CMK (cell line): ENCODE measurements at places on chromosomes 1 and 21.

DNA sequence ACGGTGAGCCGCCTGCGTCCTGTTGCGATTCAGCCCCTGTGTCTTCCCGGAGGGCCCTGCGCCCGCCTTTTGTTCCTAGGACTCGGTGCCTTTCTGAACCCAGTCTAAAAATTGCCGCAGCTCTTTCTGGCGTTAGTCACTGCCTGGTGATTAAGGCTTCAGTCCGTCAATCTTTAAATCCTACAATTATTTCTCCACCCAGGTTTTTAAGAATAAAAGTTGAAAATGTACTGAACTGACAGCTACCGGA lies 16.2 kb upstream of the PDXK start:
- no peak for DNase-seq

GRCh38 chr1:62924983-62925790 lies 141.3 kb downstream of the ATG4C start:
- DNase-seq = no peak

DNA sequence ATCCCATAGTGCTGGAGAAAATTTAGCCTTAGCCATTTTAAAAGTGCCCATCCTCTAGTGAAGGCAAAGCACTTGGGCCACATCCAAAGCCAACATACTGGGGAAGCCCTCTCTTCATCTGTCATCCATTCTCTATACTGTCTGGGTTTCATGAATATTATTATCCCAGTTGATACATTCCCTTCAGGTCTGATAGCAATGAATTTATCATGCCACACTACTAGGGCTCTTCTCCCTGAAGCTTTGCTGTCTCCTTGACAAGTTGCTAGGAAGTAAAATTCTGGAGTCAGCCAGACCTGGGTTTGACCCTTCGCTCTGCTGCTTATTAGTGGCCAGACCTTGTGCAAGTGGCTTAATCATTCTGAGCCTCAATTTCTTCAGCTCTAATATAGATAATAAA lies 1041.4 kb upstream of the ADGRL2 start:
- DNase-seq = no peak

DNA sequence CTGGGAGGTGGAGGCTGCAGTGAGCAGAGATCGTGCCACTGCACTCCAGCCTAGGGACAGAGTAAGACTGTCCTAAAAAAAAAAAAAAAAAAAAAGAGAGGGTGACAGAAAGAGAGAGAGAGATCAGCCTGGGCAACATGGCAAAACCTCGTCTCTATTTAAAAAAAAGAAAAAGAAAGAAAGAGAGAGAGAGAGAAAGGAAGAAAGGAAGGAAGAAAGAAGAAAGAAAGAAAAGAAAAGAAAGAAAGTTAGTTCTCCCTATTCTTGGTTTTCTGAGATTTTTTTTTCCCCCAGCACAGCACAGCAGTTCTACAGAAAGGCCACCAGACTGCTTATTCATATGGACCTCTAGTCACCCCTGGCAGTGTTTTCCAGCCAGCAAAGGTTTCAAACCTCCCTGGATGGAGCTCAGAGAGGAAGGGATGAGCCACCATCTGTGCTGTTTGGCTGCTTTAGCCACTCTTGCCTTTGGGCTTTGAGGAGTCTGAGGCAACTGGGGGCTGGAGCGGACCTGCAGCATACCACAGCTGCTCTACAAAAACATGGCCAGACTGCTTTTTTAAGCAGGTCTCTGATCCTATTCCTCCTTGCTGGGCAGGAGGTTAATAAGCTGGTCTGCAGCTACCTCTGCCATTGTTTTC lies 10.6 kb downstream of the S100A6 start:
- DNase-seq = no peak

- no peak for DNase-seq
Observed at GRCh38 chr1:59673573-59674450, 140.9 kb upstream of the HOOK1 start.

GRCh38 chr1:224357626-224358124 lies 996 bp downstream of the CNIH4 start:
- DNase-seq = no peak

DNA sequence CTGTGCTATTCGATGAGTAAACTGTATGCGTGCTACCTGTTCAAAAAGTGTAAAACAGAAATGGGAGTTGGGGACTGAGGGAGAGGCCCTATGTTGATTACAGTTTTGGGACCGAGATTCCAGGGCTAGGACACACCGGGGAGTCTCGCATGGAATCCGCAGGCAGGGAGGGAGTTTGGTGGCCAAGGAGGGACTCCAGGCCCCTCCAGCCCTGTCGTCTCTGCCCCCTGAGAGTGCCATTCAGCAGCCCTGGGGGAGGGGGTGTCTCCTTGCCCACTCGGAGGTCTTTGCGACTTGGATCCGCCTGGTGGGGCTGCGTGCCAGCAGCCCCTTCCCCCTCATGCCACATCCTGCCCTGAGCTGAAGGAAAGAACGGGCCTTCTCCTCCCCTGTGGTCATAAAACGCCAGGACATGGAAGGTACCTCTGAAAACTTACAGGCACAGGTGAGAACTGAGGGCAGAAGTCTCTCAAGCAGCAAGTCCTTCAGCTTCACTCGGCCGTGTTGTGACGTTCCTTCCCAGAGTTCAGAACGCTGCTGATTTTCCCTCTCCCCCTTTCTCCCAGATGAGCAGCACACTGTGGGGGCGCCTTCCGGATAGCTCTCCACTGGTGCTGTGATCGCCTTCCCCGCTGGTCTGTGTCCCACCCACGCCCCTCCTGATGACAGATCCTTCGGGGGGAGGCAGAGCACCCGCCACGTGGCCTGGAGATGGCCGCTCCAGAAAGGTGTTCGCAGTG lies 141.4 kb downstream of the PEX14 start:
- no peak for DNase-seq

DNA sequence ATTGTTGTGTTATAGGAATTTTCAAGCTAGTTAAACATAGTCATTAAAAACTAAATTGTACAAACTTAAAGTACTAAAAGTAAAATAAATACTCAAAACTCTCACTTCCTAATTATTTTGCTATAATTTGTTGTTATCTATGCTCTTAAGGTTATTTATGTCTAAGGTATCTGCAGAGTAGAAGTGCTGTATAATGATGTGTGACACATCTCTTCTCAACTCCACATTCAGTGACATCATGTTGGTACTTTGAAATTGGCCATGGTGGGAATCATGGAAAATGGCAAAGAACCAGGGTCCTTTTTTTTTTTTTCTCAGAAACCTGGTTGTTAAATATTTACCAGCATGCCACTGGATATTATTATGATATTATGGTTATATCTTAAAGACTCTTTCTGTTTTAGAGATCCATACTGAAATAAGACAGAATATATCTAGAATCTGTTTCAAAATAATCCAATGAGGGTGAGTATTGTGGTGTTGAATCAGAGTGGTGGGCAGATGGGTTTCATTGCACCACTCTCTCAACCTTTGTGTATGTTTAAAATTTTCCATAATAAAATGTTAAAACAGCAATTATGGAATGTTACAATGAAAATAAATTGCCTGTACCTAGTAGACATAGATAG lies 22.4 kb downstream of the LRRC8B start:
- no peak for DNase-seq

DNA sequence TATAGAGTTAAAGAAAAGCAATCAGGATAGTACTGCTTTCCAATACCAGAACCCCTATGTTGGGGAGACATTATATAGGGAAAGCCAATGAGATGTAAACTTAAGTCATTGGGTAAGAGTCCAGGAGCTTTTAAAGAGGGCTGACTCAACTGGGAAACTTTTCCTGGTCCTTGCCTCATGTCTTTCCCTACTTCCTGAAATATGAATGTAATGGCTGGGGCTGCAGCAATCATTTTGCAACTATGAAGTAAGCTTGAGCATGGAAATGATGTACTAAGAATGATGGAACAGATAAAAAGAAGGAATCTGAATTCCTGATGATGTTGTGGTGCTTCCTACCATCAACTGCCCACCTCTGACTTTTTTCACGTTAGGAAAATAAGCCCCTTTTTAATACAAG lies 55.7 kb downstream of the WDR3 start:
- DNase-seq = no peak

- DNase-seq = no peak
Observed at GRCh38 chr1:17190010-17190995, 14.6 kb upstream of the PADI1 start.

DNA sequence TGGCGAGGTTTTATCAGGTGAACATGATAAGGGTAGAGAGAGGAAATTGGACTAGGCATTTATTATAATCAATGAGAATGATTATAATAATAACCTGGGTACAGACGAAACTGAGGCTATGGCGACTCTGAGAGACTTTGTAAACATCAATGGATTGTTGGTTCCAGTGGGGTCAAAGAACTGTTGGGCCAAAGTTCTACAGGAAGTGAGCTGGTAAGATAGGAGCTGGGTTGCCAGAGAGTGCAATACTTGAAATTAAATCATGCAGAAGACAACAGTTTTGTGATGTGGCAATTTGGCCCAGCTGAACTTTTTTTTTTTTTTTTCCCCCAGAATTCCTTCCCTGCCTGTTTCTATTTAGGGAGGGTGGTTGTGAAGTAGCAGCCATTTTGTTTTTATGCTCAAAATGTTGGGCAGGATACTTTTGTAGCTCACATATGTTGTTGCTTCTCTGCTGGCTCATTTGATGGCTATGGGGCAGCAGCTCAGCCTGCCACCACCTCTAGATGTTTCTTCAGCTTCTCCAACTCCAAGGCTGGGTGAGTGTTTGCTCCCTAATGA lies 286.5 kb upstream of the B3GALT2 start:
- no peak for DNase-seq

DNA sequence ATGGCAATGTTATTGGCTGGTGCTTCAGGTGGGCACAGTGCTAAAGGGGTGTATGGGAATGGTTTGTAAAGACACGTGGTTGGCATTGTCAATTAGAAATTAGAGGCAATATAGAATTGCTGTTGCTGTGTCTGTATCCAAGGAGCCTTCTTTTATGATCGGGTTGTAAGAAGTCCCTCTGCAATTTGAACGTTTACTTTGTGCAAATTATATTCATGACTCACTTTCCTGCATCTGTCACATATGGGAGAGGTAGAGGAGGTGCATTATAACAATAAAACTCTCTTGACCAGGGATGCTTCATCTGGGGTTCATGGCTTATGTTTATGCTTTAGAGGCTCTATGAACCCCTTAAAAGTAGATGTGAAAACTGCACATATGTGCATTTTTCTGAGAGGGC lies 130.4 kb upstream of the DNAH14 start:
- DNase-seq = no peak

GRCh38 chr1:90480271-90480835 lies 236.7 kb downstream of the BARHL2 start:
- no peak for DNase-seq

DNA sequence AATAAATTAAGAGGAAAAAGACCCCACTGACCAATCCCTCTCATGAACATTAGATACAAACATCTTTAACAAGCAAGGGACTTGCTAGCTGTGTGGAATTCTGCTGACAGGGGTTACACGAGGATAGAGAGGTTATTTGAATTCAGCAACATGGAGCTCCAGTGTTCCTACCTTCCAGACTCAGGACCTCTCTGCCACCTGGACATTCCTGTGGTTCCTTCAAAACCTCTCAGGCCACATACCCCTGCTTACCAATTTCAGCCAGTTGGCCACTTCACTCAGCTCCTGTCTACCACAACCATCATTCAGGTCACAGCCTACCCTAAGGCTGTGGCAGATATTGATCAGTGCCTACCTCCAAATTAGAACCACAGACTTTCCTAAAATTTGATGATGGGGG lies 147.5 kb downstream of the RRAGC start:
- DNase-seq = no peak

DNA sequence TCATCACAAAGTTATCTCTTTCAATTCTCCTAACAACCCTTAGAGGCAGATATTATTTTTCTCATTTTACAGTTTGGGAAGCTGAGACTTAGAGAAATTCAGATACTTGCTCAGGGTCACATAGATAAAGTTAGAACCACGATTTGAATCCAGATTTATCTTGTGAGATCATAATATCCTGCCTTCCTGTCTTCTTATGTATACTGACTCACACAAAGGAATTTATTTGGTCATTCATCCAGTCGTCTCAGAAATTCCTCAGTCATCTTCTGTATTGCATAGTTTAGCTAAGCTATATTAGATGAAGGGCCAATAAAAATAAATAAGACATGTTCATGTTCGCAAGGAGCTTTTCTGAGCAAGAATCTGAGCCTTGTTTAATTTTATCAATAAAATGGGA lies 35.8 kb upstream of the RUNX1 start:
- DNase-seq = no peak

DNA sequence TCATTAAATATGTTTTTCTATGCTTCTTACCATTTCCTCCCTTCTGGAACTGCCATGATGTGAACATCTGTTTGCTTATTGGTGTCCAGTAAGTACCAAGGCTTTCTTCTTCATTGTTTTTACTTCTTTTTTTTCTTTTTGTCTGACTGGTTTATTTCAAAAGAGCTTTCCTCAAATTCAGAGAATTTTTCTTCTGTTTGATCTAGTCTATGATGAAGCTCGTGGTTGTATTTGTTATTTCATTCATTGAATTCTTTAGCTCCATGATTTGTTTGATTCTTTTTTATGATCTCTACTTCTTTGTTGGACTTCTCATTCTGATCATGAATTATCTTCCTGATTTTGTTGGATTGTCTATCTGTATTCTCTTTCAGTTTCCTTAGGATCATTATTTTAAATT lies 49.5 kb upstream of the PKN2 start:
- no peak for DNase-seq

DNA sequence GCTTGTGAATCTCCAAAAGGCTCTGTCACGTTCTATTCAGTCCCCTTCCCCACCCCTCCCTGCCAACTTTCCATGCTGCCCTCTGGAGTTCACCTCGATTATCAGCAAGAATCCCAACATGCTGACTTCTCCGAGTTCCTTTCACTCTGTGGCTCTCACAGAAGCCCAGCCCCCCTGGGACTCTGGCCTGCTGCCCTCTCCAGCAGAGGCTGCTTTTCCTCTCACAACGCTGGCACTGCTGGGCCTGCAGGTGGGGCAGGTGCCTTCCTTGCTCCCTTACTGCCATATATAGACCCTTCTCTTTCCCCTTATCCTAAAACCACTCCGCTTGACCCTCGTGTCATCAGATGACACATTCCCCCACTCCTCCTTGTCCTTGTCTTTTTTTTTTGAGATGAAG lies 10.2 kb upstream of the RNF186 start:
- no peak for DNase-seq

DNA sequence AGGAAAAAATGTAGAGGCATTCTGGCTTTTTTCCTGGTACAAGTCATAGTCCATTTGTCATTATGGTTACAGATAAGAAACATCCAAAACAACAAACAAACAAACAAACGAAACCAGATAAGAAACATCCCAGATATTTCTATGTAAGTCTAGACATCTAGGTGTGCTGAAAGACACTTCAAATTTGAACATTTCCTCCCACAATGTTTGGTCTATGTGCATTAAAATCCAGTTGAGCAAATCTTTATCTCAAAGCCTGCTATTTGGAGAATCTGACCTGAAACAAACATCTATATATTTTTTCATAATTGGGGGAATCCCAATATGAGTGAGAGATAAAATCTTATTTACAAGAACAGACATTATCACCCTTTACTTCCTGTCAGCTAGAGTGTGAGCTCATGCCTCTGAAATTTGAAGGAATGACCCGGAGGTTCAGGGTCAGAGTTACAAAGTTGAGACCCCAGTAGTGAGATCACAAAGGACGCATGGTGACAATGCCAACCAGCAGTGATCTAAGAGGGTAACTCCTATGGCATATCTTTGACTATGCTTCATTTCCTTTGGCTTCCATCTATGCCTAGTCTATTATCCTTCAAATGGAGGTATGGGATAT lies 182.9 kb upstream of the ATP1B1 start:
- no peak for DNase-seq

GRCh38 chr1:221794935-221795334 lies 53.0 kb upstream of the DUSP10 start:
- DNase-seq = no peak

GRCh38 chr1:218200979-218201378 lies 84.1 kb upstream of the RRP15 start:
- DNase-seq = no peak

- DNase-seq = no peak
Observed at GRCh38 chr1:221141606-221142285, 262.5 kb downstream of the HLX start.
